ENCODE measurements at places on chromosomes 5 and 9. TPM values are rescaled to one million over a fixed set of nuclear protein-coding genes. Genes with fewer than 3 reads are reported as not detected.

The NPR3 gene
- total RNA-seq: 20.8 TPM

The DENND1A gene
- 11.1 TPM for total RNA-seq

The SLC45A2 gene
- 0.05 TPM for total RNA-seq

The GPR21 gene
- total RNA-seq: not detected

The PRR16 gene
- total RNA-seq: not detected
